ENCODE measurements at places on chromosomes 2 and 18.
A peak's percentile ranks its signal among the peaks of the same experiment; 100 is the strongest.

DNA sequence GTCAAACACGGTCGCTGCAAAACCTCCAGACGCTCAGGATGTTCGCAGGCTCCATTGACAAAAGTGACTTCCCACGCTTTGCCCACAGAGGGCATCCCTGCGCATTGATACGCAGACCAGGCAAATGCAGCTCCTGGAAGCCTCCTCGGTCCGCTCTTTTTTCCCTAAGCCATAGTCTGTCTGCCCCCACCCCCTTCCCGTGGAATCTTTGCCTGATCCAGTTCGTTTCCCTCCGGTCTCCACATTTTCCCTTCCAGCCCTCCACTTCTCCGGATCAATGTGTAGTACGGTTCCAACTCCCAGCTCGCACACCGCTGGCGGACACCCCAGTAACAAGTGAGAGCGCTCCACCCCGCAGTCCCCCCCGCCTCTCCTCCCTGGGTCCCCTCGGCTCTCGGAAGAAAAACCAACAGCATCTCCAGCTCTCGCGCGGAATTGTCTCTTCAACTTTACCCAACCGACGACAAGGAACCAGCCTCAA lies at the start of gene DCC:
Gene DCC, plus strand, starts transcription at position 307 of the 481 bp plus-strand sequence. CDS start 591 bp downstream, outside the sequence.
- DNase-seq = no peak

DNA sequence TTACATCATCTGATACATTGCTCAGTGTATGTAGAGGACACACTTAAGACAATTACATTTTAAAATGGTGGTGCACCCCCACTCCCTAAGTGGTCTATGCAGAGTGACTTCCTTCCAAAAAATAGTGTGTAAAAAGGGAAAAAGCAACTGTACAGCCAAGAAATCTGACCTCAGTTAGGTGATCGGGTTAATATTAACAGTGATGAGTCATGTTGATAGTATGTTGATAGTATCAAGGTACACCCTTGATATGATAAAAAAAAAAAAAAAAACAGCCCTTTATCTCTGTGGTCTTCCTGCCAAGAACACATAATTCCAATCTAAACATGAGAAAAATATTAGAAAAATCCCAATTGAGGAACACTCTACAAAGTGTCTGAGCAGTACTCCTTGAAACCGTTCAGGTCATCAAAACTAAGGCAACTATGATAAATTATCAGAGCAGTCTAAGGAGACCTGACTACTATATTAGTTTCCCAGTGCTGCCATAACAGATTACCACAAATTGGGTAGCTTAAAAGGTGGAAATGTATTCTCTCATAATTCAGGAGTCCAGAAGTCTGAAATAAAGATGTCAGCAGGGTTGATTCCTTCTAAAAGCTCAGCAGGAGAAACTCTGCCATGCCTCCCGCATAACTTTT lies 171.9 kb downstream of the ARHGAP28 start:
- DNase-seq = no peak

DNA sequence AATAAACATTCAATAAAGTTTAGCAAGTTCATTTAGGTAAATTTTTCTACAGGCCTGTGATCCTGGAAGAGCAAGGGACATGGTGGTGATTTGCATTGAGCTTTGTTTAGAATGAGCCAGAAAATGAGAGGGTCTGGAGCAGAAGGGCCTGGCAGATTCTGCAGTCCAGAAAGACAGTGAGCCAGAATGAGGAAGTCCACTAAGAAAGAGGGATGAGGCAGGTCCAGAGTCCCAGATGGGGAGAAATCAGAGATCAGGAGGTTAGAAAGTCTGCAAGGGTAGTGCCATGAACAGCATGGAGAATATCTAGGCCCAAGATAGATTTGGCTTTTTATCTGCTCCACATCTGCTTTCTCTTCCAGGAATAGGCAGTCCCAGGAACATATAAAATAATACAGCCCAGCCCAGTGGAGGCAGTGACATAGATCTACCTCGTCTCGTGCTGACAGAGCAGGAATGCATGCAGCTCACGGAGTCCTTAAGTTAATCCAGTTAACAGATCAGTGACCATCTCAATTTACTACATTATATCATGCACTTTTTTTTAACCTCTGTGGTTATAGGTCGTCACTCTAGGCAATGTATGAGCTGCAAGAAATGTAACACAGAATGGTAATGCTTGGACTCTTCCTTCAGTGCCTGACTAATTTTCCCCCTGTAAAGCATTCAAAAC lies 429.0 kb downstream of the SUCLG1 start:
- no peak for DNase-seq

GRCh38 chr2:36452260-36452659 lies 96.7 kb downstream of the CRIM1 start:
- no peak for DNase-seq

DNA sequence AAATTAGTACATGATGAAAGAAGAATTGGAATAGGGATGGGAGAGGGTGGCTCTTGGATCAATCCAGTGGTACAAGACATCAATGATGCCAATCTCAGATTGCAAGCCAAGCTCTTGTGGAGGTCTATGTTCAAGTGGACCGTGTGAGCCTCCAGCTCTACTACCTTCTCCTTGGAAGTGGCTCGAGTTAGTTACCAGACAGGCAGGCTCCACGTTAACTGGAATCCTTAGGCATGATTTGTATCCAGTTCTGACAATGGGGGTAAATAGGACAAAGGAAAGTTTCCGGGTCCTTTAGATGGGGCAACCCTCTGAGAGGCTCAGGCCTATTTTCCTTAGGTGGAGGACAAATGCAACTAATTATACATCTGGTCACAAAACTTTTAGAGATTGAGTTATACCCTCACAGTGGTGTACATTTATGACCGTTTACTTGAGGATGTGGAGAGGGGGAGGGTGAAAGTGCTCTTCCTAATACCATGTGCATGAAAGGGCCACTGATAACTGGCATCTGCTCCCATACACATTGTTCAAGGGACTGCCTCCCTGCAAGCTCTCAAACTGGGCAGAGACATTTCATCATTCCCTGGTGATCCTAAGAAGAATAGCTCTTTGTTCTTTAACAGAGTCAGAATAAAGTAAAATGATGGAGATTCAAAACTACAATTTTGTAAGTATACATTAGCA lies 180.2 kb downstream of the SOCS6 start:
- no peak for DNase-seq

- peak; percentile 52 for DNase-seq
These were observed 925 bp downstream of the SOS1 start for GRCh38 chr2:39119732-39120520.

GRCh38 chr2:128404709-128405466 lies 86.2 kb upstream of the HS6ST1 start:
- DNase-seq = no peak

DNA sequence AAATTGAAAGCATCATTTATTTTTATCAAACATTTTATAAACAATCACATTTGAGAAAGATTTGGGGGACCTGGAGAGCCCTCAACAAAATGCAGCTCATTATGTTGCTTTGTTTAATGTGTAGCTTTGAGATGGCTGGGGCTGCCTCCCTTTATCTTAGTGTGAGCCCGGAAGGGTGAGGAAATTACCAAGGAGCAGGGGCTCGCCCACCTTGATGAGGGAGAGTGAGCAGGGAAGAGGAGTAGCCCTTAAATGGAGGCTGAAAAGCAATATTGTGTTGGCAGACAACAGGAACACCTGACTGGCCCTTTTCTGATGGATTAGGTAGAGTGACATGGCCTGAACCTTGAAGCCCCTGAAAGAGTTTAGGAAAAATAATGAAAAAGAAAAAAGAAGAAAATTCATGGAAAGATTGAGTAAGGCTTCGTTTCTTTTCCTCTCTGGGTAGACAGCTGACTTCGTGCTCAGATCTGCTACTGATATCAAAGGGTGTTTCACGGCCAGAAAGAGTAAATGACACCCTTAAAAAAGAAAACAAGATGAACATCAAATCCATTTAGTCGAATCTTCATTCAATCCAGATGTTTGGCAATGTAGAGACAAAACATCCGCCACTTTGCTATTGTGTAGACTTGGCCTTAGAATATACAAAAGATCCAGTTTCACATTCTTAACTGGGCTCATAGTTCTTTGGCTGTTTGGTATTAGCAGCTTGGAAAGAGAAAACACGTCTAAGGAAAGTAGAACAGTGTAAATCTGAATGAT lies 206.5 kb upstream of the TCF4 start:
- no peak for DNase-seq

- DNase-seq = no peak
These were observed 218.5 kb upstream of the SOX11 start for GRCh38 chr2:5473635-5474034.

GRCh38 chr18:44599412-44599811 lies 81.3 kb upstream of the SETBP1 start:
- no peak for DNase-seq

- no peak for DNase-seq
These were observed 84.9 kb downstream of the MOGAT1 start for GRCh38 chr2:222756362-222756831.

- DNase-seq = no peak
These were observed 1.0 kb downstream of the ZDBF2 start for GRCh38 chr2:206275312-206276055.

DNA sequence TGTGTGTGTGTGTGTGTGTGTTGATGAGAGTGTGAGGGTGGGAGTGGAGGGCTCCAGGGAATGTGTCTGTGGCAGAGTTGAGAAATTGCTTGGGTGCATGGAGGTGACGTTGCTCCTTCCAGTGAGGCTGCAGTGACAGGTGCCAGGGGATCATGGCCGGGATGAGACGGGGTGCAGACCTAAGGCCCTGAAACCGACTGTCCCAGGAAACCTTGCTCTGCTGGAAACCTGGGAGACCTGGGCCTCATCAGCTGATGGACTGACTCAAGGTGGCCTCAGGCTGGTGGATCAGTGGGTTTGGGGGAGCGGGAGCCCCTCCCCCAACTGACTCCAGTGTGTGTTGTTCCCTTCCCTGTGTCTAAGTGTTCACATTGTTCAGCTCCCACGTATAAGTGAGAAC lies 56.6 kb downstream of the INHBB start:
- no peak for DNase-seq

DNA sequence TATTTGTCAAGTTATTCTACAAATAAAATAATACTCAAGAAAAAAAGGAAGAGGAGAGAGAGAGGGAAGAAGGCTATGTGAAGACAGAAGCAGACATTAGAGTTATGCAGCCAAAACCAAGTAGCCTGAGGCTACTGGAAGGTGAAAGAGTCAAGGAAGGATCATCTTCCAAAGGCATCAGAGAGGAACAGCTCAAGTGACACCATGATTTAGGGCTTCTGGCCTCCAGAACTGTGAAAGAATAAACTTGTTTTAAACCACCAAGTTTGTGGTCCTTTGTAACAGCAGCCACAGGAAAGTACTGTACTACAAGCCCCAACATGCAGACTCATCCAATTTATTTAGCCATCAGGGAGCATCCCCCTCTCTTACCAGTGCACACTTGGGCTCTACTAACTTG lies 788.5 kb upstream of the LRRTM1 start:
- DNase-seq = no peak

GRCh38 chr2:79670198-79670597 lies 157.3 kb downstream of the CTNNA2 start:
- DNase-seq = no peak

DNA sequence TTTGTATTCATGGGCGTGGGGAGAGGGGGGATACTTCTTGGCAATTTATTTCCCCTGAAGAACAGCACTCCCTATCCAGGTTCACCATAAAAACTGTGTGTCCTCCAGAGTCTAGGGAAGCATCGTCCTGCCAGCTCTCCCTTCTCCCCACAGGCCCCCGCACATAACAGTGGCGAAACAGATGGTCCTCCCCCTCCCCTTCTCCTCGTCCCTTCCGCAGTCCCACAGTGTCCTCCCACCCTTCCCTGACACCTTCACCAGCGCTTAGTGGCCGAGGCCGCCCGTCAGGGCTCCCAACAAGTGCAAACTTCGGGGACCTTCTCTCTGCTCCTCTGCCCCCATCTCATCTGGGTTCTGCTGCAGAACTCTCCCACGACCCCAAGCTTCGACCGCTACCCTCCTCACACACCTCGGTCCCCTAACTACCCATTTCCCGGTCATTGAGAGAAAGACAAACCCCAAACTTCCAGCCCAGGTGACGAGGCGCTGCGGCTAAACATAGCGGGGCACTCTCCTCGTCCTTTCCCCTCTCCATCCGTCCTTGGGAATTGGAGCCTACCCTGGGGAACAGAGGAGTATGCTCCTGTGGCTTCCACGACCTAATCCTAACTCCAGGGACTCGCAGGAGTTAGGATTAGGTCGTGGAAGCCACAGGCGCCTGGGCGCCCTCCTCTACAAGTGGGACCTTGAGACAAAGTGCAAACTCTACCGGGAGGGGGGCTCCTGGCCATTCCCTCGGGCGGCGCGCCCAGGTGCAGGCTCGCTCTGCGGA lies 971 bp downstream of the ZNF385B start:
- no peak for DNase-seq

DNA sequence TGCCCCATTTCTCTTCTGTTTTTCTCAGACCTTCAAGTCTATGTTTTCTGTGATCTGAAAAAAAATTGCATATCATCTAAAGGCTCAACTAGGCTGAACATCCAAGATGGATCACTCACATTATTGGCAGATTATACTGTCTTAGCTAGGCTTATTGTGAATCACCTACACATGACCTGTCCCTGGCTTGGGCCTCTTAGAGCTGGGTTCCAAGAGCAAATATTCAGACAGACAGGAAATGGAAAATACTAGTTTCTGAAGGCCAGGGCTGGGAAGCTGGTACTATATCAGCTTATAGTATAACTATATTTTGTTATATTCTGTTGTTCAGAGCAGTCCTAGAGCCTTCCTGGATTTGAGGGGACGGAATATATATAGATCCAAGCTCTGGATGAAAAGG lies 90.3 kb downstream of the PIK3C3 start:
- no peak for DNase-seq

- DNase-seq = no peak
These were observed 34.7 kb downstream of the FAM228A start for GRCh38 chr2:24209389-24210105.

GRCh38 chr2:240952496-240953246 lies 45.7 kb upstream of the SNED1 start:
- DNase-seq = no peak

DNA sequence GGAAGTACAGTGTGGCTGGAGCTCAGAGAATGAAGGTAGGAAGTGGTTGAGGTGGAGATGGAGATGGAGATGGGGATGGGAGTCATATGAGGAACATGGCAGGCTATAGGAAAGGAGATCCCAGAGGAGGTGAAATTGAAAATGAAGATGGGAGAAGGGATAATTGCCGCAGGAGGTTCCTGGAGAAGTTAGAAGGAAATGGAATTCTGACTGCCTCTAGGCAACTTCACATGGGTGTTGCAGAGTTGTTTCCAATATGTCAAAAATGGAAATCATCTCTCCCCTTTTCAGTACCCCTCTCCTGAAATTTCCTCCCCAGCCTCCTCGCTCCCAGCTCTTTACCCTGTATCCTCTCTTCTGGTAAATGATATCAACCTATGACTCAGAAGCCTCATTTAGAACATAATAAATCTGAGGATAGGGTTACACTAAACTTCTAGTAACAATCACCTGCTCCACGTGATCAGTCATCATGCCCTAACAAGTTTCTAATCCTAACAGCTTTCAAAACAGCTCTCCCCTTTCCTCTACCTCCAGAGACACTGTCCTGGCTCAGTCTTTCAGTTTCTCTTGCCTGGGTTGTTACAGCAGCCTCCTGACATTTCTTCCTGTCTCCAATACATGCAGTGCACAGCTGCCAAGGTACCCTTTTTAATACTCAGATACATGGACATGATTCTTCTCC lies 201.9 kb upstream of the RBMS1 start:
- DNase-seq = no peak

All from activated T-cell treated with anti-CD3 and anti-CD28 coated beads for 1 hour (primary cell).